Effector CD4-positive, alpha-beta T cell (primary cell): ENCODE measurements at places on chromosomes 2 and 18.

DNA sequence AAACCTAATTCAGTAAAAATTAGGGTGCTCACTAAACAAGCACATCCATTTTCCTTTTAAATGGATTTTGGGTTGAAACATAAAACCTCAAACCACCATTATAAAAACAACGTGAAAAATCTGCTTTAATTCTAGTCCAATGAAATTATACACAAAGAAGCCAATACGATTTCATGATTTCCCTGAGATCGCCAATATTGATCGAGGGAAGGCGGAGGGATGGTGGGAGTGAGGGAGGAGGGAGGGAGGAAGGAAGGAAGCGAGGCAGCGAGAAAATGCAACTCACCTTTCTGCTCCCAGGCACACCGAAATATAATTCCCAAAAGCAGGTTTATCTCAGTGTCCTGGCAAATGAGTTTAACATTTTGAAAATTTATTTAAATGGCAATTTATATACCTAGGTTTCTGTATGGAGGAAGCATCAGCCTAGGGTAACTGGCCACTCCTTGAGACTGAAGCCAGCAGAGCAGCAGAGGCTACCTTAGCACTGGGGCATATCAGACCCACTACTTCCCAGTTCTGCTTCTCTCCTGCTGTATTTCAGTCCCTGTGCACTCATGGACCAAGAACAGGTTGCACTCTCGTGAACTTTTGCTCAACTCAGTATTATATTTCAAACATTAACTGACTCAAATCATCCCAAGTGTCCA is 2.3 kb upstream of the ONECUT2 start:
- no peak for DNase-seq

DNA sequence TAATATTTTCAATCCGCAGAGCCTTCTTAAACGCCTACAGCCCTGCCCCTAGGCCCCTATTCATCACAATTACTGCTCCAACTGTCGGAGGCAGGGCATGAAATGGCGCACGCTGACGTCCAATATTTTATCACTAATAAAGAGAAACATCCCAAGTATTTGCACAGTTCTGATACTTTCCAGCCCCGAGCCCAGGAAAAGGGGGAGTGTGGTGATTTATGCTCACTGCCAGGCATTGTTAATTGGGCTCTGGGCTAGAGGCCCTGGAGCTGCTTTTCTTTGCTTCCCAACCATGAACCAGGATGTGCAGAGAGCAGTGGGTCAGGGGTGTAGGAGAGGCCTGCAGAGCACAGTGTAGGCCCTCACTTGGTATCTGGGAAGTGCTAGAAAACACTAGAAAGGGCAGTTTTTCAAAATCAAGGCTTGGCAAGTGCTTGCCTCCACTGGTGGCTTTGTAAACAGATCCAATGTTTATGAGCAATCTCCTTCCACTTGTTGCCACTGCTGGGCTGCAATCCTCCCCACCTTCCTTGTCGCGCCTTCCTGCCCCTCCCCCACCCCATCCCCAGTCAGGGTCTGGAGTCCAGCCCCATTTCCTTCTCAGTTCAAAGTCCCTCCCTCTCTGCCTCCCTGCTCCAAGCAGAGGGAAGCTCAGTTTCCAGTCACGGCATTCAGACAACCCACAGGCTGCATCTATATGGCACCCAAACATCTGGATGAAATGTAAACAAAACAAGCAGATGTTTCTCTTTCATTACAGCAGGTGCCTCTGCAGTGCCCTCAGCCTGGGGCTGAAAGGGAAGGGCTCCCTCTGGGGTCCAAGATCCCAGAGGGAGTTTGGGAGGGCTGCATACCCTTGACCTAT is 83.9 kb upstream of the PKDCC start:
- DNase-seq = no peak

DNA sequence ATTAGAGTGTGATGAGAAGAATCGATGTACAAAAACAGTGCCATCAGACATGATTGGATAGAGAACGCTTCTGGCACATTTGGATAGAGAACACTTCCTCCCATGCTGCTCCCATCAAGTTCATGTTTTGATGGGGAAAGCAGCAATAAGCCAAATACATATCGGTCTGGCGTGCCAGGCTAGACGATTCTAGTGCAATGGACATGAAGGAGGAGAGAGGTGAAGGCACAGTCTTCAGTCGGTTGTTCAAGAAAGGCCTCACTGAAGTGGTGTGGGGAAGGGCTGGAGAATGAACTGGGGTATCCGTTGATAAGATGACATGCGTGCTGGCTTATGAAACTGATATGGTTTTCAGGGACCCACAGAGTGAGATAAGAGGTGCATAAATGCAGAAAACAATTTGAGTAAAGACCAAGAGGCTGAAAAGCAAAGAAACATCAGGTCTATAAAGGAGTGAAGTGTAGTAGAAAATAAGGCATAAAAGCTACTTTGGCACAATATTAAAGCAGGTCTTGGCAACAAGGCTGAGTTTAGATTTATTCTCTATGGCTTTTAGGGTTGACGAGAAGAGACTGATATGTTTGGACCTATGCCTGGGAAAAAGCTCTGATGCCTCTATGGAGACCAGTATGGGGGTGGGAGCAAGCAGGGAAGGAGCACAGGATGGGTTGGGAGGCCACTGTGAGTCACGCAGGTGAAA is 117.6 kb upstream of the PIEZO2 start:
- DNase-seq = no peak

GRCh38 chr2:199216253-199216652 is 241.5 kb downstream of the SATB2 start:
- no peak for DNase-seq

DNA sequence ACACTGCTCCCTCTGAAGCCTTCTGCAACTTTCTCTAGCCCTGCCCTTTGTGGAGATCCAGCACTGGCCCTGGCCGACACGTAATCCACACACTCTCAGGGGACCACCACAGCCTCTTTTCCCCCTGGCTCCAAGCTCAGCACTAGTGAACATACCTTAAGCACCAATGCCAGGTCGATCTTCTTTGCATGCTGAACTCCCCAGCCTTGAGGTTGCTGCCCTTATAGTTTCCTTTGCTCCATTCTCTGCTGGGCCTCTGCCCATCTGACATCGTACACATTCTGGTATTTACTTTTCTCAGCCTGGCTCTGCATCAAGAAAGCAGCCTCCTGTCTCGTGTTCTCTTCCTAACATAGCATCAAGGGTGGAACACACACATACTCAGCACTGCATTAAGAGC is 361.5 kb downstream of the LPIN1 start:
- no peak for DNase-seq

- DNase-seq = no peak
Observed at GRCh38 chr2:23007631-23008235, 377.2 kb upstream of the KLHL29 start.

GRCh38 chr18:37985126-37985525 is 419.5 kb upstream of the CELF4 start:
- no peak for DNase-seq

GRCh38 chr2:56523816-56524215 is 340.0 kb downstream of the CCDC85A start:
- DNase-seq = no peak

DNA sequence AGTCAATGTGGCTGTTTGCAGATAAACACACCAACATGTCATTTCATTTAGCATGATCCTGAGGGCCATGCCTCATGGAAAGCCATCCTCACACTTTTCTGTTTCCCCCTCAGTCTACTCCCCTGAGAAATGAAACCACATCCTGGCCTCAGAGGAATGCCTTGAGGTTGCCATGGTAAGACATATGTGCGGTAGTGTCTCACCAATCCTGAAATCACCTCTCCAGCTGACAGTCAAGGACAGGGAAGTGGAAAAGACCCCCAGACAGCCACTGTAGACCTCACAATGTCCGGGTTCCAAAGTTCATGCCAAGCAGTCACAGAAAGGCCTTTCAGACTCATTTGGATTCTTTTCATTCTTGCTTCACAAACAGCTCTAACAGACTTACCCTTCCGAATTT is 175.2 kb upstream of the PKDCC start:
- DNase-seq = no peak

DNA sequence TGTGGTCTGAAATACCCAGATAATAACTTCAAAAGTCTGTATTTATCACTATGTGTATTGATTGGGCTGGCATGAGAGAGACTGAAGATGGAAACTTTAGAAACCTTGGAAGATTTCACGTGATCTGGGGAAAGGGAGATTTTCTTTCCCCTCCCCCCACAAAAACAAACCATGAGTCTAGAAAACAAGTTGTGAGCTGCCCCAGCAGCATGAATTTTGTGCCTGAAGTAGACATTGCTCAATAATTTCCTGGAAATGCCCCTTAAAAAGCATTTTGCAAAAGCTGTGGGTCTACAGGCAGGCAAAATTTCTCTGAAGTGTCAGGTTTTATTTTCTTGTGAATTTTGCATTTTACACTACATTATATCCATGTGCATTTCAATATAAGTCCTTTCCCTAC is 101.8 kb downstream of the ETAA1 start:
- DNase-seq = no peak

- DNase-seq = no peak
Observed at GRCh38 chr2:148560496-148560895, 84.1 kb upstream of the EPC2 start.

- DNase-seq = no peak
Observed at GRCh38 chr2:38907743-38908562, 18.3 kb downstream of the ARHGEF33 start.

DNA sequence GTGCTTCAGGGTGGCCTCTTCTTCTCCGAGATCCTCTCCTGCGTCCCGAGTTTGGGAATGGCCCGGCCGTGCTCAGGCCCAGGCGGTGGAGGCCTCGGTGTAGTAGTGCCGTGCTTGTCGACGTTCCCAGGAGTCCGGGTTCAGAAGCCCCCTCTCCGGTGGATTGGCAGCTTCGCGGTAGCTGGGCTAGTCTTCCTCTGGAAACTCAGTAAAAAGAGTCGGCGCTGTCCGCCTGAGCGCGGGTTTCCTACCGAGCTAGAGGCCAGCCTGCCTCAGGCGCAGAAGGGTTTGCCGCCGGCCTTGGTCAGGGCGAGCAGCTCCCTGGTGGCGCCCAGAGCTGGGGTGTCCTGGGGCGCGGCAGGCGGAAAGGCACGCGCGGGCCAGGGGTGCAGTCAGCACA is 3.2 kb downstream of the RALBP1 start:
- no peak for DNase-seq

- DNase-seq = no peak
Observed at GRCh38 chr2:187890690-187891089, 336.5 kb upstream of the TFPI start.

GRCh38 chr2:198809976-198810375 is 647.8 kb downstream of the SATB2 start:
- DNase-seq = no peak

GRCh38 chr2:38622210-38622609 is 19.5 kb upstream of the HNRNPLL start:
- DNase-seq = no peak

- no peak for DNase-seq
Observed at GRCh38 chr18:46555213-46555612, 101.8 kb downstream of the LOXHD1 start.

- no peak for DNase-seq
Observed at GRCh38 chr18:49151482-49151881, 200.7 kb upstream of the SMAD7 start.

- DNase-seq = no peak
Observed at GRCh38 chr2:75499534-75499933, 61.2 kb downstream of the EVA1A start.

DNA sequence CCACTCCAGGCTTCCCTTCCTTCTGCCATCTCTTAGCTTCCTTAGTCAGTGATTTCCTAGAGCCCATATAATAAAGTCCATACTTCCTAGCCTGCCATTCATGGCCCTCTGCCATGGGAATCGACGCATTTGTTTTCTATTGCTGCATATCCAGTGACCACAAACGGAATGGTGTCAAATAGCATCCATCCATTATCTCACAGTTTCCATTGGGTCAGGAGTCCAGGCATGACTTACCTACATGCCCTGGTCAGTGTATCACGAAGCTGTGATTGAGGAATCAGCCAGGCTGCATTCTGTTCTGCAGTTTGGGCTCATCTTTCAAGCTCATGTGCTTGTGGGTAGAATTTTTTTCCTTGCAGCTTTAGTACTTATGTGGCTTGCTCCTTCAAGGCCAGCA is 209.7 kb upstream of the EPAS1 start:
- DNase-seq = no peak

DNA sequence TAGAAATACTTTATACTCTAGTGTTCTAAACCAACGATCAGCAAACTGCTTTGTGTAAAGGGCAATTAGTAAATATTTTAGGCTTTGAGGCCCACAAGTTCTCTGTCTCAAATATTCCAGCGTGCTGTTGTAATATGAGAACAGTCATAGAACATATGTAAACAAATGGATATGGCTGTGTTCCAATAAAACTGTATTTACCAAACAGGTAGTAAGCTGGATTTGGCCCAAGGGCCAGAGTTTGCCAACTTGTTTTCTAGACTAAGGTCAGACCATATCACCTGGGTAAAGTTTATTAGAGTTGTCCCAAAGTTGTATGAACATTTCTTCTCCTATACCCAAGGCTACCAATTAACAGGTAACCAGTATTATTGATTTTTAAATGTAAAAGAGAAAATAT is 303.2 kb upstream of the MC4R start:
- no peak for DNase-seq

DNA sequence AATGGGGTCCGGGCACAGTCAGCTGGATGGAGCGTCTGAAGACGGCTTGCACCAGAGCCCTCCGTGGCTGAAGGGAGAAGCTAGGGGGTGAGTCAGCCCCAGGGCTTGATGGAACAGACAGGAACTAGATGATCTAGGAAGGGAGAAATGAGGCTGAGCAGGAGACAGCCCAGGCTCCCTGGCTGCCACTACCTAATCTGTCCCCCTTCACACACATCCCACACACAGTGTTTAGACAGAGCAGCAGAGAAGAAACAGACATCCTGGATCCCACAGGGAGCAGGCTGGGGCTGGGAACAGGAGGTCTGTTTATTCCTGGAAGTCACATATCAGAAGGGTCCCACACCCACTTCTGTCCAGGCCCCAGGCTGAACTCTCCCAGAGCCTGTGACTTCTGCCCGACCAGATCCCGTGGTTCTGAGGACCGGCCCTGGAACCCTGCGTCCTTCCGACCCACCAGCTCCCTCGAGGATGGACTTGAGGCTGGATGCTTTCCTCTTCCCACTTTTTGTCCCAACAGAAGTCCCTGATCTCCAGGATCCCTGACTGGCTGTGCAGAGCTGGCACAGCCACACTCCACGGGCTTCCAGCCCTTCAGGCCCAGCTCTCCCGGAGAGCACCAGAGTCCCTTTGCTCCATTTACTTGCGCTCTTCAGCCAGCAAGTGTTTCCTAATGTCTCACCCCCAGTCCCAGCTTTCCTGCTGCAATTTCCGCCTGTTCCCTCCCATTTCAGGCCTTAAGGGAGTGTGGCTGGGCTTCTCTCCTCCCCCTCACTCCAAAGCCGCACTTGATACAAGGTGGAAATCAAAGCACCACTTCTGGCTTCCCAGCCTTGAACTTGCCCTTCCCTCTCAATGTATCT is 1.5 kb upstream of the GPBAR1 start:
- no peak for DNase-seq
